ENCODE measurements at places on chromosomes 16 and 17. TPM values are rescaled to one million over a fixed set of nuclear protein-coding genes. Genes with fewer than 3 reads are reported as not detected.

DNA sequence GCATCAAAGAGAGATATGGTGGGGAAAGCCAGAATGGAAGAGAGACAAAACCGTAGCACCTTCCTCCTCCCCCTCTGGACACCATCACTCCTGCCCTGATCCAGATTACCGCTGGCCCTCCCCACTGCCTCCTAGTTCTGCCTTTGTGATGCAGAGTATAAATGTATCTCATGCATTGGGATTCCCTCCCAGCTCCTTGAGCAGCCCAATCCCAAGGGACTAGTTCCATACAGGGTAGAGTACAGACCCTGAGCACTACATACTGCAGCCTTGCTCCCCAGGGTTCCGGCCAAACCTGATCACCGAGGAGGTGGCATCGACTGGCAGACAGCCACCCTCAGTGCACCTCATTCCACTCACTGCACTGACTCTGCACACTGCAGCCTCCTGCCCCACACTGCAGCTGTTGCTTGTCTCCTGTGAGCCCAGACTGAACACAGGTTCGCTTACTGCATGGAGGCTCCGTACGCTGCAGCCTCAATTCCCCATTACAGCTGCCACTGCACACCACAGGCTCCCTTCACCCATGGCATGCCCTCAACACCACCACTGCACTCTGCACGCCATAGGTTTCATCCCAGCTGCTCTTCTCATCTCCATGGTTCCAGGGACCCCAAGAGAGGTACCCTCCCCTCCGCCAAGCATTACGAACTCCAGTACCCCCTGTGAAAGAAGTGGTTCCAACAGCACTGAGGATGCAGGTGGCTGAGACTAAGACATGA, 1.7 kb upstream of the THRA start:
- peaks cover 26% of the 10 kb centered on the region for H3K4me1 ChIP-seq
- no peak overlapping the region for H3K27ac ChIP-seq
- no peaks in the 10 kb centered on the region for H3K36me3 ChIP-seq
- DNase-seq: no peak
- H3K4me3 ChIP-seq: no peak overlapping the region

GRCh38 chr17:20926532-20926931, 116.3 kb downstream of the USP22 start:
- H3K27ac ChIP-seq: no peak overlapping the region
- no peaks in the 10 kb centered on the region for H3K36me3 ChIP-seq
- no peaks in the 10 kb centered on the region for H3K27me3 ChIP-seq
- no peak for DNase-seq

DNA sequence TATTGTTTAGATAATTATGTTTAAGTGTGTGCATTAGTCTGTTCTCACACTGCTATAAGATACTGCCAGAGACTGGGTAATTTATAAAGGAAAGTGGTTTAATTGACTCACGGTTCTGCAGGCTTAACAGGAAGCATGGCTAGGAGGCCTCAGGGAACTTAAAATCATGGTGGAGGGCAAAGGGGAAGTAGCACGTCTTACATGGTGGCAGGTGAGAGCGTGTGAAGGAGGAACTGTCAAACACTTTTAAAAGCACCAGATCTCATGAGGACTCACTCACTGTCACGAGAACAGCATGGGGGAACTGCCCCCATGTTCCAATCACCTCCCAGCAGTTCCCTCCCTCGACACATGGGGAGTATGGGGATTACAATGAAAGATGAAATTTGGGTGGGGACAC, 203.5 kb upstream of the GOT2 start:
- no peaks in the 10 kb centered on the region for H3K27me3 ChIP-seq
- H3K4me1 ChIP-seq: no peaks in the 10 kb centered on the region
- H3K27ac ChIP-seq: no peak overlapping the region
- DNase-seq: no peak

DNA sequence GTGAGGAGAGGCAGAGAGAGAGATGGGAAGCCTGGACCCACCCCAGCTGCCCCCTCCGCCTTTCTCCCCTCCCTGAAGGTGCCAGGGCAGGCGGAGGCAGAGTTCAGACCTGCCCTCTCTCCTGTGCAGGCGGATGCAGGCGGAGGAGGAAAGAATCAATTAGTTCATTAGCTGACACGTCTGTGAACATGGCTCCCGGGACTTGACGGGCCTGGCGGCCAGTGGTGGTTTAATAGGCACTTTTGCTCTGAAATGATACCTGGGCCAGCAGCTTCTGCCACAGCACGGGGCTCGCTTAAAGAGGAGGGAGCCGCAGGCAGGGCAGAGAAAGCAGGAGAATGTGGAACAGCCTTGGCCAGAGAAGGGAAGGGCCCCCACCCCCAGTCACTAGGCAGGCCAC, 98.1 kb downstream of the SDK2 start:
- H3K27ac ChIP-seq: no peak overlapping the region
- H3K27me3 ChIP-seq: peaks cover 8% of the 10 kb centered on the region
- no peak for DNase-seq
- no peaks in the 10 kb centered on the region for H3K4me1 ChIP-seq

DNA sequence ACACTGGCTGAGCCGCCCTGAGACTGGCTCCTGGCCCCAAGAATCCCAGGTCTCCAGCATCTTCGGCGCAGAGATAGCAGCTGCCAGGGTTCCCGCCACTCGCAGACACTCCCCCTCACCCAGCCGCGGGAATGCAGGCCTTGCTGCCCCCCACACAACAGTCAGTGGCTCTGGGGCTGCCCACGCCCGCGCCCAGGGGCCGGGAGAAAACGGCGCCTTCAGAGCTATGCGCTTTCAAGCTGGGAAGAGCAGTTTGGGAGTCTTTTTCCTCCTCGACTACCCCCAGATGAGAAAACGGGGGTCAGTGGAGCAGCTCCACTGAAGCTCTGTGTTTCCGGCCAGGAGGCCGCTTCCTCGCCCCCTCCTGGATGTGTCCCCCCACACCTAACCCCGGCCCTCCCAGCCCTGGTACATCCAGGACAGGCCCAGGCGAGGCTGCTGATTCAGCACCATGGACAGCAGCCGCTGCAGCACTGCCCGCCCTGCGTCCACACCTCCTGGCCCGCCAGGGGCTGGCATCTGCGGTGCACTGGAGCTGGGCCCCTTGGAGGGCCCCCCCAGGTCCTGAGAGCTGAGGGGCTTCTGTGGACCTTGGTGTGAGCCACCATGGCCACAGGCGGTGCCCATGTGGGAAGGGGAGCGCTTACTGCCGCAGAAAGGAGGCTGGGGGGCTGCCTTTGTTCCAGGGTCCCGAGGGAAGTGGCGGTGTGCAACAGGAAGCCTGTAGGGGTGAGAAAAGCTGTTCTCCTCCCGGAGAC, 35.7 kb downstream of the CACNA1H start:
- H3K27me3 ChIP-seq: no peaks in the 10 kb centered on the region
- no peak overlapping the region for H3K27ac ChIP-seq
- no peaks in the 10 kb centered on the region for H3K36me3 ChIP-seq

- H3K4me1 ChIP-seq: no peaks in the 10 kb centered on the region
- H3K27ac ChIP-seq: no peak overlapping the region
- no peak for DNase-seq
- no peak overlapping the region for H3K4me3 ChIP-seq
These were observed 10.5 kb downstream of the LCMT1 start for GRCh38 chr16:25121824-25122600.

- H3K4me1 ChIP-seq: peaks cover 4% of the 10 kb centered on the region
- no peak for DNase-seq
- H3K27ac ChIP-seq: no peak overlapping the region
- H3K4me3 ChIP-seq: no peak overlapping the region
- no peaks in the 10 kb centered on the region for H3K36me3 ChIP-seq
These were observed 23.4 kb upstream of the ZFHX3 start for GRCh38 chr16:73071131-73071940.

KRT33B gene
- not detected for total RNA-seq

GRCh38 chr17:16377941-16378341, 3.0 kb upstream of the UBB start:
- DNase-seq: no peak
- peaks cover 13% of the 10 kb centered on the region for H3K4me1 ChIP-seq
- H3K36me3 ChIP-seq: peaks cover 5% of the 10 kb centered on the region
- peak overlapping the region; percentile 79 for H3K27ac ChIP-seq

GSG1L gene
- total RNA-seq: 0.08 TPM

- H3K27ac ChIP-seq: no peak overlapping the region
- peaks cover under 1% of the 10 kb centered on the region for H3K4me1 ChIP-seq
- no peaks in the 10 kb centered on the region for H3K36me3 ChIP-seq
- DNase-seq: no peak
These were observed 17.4 kb downstream of the MAP2K3 start for GRCh38 chr17:21301593-21302550.

DNA sequence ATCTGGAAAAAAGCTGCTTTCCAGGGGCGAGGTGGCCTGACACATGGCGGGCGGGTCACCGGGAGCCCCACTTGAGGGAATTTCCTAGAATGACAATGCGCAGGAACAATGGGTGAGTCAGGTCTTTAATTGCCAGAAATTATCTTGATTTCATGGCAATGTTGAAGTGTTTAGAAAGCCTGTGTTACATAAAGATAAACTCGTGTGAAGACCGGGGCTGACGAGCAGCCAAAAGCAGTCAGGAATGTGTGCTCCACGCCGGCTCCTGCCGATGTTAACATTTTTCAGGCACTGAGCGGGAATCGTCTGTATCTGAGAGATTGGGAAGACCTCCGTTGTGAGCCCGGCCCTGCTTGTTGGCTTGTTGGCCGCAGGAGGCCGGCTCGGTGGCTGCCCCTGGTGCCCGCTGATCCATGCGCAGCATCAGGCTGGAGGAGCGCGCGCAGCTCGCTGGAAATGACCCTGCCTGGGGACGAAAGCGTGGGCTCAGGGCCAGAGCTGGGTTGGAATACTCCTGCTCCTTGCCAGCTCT, 353.1 kb downstream of the FOXL1 start:
- H3K4me1 ChIP-seq: no peaks in the 10 kb centered on the region
- no peak overlapping the region for H3K4me3 ChIP-seq
- H3K27ac ChIP-seq: no peak overlapping the region
- no peak for DNase-seq

DNA sequence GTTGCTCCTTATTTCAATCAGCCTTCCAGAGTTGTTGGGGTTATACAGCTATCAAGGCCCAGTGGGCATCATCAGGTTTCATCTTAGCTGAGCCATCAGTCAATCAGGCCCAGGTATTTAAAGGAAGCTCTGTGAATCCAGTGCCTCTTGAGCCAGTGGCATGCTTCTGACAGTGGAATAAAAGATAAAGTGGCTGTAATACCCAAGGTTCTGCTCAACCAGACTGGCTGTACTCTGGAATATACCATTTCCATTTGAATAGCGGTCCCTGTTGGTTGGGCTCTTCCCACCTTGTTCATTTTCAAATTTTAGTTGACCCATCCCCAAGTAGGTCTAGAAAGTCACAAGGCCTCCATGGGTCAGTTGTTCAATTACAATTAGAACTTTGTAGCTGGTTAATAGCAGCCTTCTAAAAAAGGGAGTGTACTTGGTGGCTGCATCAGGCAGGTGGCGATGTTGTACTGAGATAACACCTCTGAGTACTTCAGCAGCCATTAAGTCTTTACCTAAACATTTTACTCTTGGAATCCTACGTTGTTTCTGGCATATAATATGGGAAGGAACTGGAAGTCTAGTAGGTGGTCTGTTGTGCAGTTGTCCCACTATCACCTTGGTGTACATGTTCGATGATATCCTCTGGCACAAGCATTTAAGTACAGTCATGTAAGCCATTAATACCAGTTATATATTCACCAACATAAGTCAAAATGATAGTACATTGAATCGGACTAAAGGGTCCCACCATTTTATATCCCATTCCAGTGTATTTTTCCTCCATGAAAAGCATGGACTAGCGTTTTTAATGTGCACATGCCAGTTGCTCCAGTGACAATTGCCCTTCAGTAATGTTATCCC, 294.1 kb downstream of the BCAS3 start:
- H3K4me1 ChIP-seq: no peaks in the 10 kb centered on the region
- no peaks in the 10 kb centered on the region for H3K36me3 ChIP-seq
- no peak overlapping the region for H3K4me3 ChIP-seq
- no peak overlapping the region for H3K27ac ChIP-seq

DNA sequence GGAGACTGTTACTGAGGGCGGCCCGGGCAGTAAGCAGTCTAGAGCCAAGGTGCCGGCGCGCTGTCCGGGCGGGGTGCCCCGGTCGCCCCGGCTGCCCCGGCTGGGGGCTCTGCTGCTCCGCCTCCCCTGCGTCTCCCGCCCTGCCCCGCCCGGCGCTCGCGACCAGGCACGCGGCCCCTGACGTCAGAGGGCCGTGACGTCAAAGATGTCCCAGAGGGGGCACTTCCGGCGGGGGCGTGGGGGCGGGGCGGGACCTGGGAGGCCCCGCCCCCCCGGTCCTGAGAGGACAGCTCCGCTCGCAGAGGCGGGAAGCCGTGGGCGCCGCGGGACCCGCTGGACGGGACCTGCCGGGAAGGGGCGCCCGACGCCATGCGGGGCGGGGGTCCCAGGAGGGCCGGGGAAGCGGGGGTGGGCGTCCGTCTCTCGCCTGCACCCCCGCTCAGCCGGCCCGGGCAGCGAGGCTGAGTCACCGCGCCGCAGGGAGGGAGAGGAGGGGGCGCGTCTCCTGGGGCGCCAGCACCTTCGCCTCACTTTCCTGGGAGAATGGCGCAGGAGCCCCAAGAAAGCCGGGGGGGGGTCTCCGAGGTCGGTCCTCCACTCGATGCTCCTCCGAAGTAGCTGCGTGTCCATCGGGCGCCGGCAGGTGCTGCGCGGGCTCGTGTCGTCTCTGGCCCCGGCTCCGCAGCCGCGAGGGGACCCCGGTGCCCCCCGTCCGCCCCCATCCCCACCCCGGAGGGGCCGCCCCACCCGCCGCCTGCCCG, 4.4 kb upstream of the HIC1 start:
- peaks cover 4% of the 10 kb centered on the region for H3K4me1 ChIP-seq
- no peaks in the 10 kb centered on the region for H3K27me3 ChIP-seq

DNA sequence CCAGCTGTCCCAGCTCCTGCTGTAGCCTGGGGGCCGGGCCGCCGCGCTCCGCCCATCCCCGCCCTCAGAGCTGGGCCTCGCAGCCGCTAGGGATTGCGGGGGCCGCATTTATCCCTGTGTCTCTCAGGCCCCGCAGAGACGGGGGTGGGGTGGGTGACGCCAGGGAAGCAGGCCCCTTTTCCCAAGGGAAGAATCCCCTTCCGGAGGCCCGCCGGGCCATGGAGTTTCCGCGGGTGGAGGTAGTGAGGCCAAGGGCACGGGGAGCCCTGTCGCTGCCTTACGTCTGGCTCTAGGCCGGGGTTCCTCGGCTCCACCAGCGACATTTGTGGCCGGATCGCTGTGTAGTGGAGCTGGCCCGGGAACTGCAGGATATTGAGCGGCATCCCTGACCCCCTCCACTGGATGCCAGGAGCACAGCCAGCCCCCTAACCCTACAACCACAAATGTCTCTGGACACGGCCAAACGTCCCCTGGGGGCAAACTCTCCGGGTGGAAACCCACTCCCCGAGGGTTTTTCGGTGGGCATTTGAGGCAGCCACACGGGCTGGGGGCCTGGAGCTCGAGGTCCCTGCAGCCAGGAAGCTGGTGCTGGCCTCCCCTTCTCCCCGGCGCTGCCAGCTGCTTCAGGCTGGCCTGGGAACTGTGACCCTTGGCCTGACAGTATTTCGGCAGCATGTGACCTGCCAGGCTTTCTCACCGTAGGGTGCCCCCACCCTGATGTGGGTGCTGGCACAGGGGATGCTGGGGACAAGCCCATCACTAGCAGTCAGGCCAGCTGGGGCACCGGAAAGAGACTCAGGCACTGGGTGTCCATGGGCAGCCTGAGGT, 12.0 kb upstream of the CD300A start:
- H3K4me3 ChIP-seq: peak overlapping the region; percentile 62
- no peaks in the 10 kb centered on the region for H3K36me3 ChIP-seq
- 0 out of 2 replicates have a peak, but pooled peaks cover 2% of the 10 kb centered on the region for H3K27me3 ChIP-seq
- H3K4me1 ChIP-seq: peaks cover 17% of the 10 kb centered on the region
- no peak for DNase-seq
- peak overlapping the region; percentile 63 for H3K27ac ChIP-seq

All from Panc1 (cell line).